ENCODE measurements at places on chromosomes 13 and 19. TPM values are rescaled to one million over a fixed set of nuclear protein-coding genes. Genes with fewer than 3 reads are reported as not detected.

- DNase-seq, result no peak
- H3K27me3 ChIP-seq, result no peaks in the 10 kb centered on the region
- H3K4me1 ChIP-seq, result peaks cover 20% of the 10 kb centered on the region
- H3K36me3 ChIP-seq, result peaks cover 34% of the 10 kb centered on the region
- H3K4me3 ChIP-seq, result no peak overlapping the region
These were observed 4.6 kb downstream of the EPN1 start for GRCh38 chr19:55679343-55680257.

The RAB11B gene
- total RNA-seq, result 67.2 TPM

- H3K4me1 ChIP-seq, result no peaks in the 10 kb centered on the region
- no peak overlapping the region for H3K27ac ChIP-seq
- no peaks in the 10 kb centered on the region for H3K36me3 ChIP-seq
- no peak overlapping the region for H3K4me3 ChIP-seq
- no peak for DNase-seq
These were observed 1838.2 kb upstream of the PRR20A start for GRCh38 chr13:55302568-55302967.

The ZNF441 gene
- total RNA-seq, result 3.4 TPM

The ZNF528 gene
- 21.6 TPM for total RNA-seq

The PRTN3 gene
- not detected for total RNA-seq

The SIRT2 gene
- total RNA-seq, result 37.4 TPM
